ENCODE measurements at places on chromosomes 2 and 18. TPM values are rescaled to one million over a fixed set of nuclear protein-coding genes. Genes with fewer than 3 reads are reported as not detected.

Gene AMER3
- not detected for total RNA-seq

Gene DPP4
- 2.0 TPM for total RNA-seq

Gene RBM44
- total RNA-seq: 7.1 TPM

Gene CFAP53
- not detected for total RNA-seq

- no peaks in the 10 kb centered on the region for H3K4me1 ChIP-seq
- H3K36me3 ChIP-seq: no peaks in the 10 kb centered on the region
- no peak for DNase-seq
- no peak overlapping the region for H3K4me3 ChIP-seq
- H3K27me3 ChIP-seq: no peaks in the 10 kb centered on the region
These were observed 355.3 kb upstream of the RAB12 start for GRCh38 chr18:8253944-8254343.

DNA sequence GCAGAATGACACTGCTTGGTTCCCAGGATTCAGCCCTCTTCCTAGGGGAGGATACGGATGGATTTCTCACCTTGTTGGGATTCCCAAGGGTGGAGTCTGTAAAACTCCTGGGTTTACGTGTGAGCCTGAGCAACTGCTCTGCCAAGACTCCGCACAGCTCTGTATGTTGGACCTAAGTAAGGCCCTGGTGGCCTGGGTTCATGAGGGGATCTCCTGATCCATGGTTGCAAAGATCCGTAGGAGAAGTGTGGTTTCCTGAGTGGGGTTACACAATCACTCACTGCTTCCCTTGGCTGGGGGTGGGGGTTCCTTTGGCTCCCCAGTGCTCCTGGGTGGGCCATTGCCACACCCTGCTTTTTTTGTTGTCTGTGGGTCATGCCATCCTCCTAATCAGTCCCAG lies 37.7 kb downstream of the ANKRD12 start:
- DNase-seq: no peak
- no peaks in the 10 kb centered on the region for H3K36me3 ChIP-seq
- peaks cover 42% of the 10 kb centered on the region for H3K4me1 ChIP-seq
- no peak overlapping the region for H3K27ac ChIP-seq
- H3K27me3 ChIP-seq: no peaks in the 10 kb centered on the region

GRCh38 chr2:186594001-186594722 lies 4.3 kb downstream of the ITGAV start:
- H3K4me3 ChIP-seq: no peak overlapping the region
- H3K27me3 ChIP-seq: no peaks in the 10 kb centered on the region
- no peak overlapping the region for H3K27ac ChIP-seq
- peaks cover 44% of the 10 kb centered on the region for H3K4me1 ChIP-seq
- no peaks in the 10 kb centered on the region for H3K36me3 ChIP-seq

DNA sequence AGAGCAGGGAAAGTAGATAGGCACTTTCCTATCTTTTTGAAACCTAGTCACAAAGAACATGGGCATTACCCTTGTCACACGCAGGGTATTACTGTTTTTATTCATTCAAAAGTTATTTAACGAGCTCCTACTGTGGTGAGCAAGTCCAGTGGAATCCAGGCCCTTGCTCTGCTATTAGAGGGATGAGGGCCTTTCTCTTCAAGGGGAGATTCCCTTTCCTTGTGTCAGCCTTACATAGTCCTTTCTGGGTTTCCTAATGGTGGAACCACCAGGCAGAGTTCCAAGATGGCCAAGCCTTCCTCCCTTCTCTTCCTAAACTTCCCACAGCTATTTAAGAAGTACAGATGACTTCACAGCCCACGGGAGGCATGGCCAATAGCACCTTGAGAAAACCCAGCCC lies 64.6 kb downstream of the SPTBN1 start:
- H3K4me3 ChIP-seq: no peak overlapping the region
- no peak overlapping the region for H3K27ac ChIP-seq
- no peaks in the 10 kb centered on the region for H3K36me3 ChIP-seq
- no peak for DNase-seq
- no peaks in the 10 kb centered on the region for H3K27me3 ChIP-seq

GRCh38 chr18:23146861-23147469 lies 11.7 kb downstream of the CABLES1 start:
- H3K36me3 ChIP-seq: no peaks in the 10 kb centered on the region
- peaks cover 57% of the 10 kb centered on the region for H3K4me1 ChIP-seq
- no peak for DNase-seq
- no peak overlapping the region for H3K4me3 ChIP-seq

GRCh38 chr2:27711804-27712203 lies 48.1 kb downstream of the SLC4A1AP start:
- peak overlapping the region; percentile 100 for H3K27ac ChIP-seq
- no peak overlapping the region for H3K4me3 ChIP-seq
- no peak for DNase-seq
- no peaks in the 10 kb centered on the region for H3K27me3 ChIP-seq
- peaks cover 79% of the 10 kb centered on the region for H3K4me1 ChIP-seq
- no peaks in the 10 kb centered on the region for H3K36me3 ChIP-seq

- no peaks in the 10 kb centered on the region for H3K36me3 ChIP-seq
- H3K4me3 ChIP-seq: no peak overlapping the region
- DNase-seq: no peak
- peaks cover 10% of the 10 kb centered on the region for H3K4me1 ChIP-seq
- H3K27me3 ChIP-seq: no peaks in the 10 kb centered on the region
These were observed 12.4 kb downstream of the SLC8A1 start for GRCh38 chr2:40439473-40439872.

All from thoracic aorta (tissue), 2 donors.